Stomach (tissue), 19 donors: ENCODE measurements at places on chromosomes 5 and 9.

GRCh38 chr9:82363682-82364081 is 375.1 kb downstream of the SPATA31D1 start:
- no peak for DNase-seq

DNA sequence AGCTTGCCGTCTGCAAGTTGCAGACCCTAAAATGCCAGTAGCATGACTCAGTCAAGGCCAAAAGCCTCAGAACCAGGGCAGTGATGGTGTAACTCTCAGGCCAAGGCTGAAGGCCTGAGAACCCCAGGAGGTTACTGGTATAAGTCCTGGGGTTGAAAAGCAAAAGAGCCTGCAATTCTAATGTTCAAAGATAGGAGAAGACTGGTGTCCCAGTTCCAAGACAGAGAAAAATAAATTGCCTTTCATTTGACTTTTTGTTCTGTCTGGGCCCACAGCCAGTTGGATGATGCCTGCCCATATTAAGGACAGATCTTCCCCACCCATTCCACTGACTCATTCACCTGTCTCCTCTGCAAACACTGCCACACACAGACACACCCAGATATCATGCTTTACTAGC is 673.2 kb downstream of the CDH18 start:
- DNase-seq, result no peak

GRCh38 chr5:67133776-67134175 is 62.8 kb downstream of the CD180 start:
- DNase-seq, result peak; percentile 32

DNA sequence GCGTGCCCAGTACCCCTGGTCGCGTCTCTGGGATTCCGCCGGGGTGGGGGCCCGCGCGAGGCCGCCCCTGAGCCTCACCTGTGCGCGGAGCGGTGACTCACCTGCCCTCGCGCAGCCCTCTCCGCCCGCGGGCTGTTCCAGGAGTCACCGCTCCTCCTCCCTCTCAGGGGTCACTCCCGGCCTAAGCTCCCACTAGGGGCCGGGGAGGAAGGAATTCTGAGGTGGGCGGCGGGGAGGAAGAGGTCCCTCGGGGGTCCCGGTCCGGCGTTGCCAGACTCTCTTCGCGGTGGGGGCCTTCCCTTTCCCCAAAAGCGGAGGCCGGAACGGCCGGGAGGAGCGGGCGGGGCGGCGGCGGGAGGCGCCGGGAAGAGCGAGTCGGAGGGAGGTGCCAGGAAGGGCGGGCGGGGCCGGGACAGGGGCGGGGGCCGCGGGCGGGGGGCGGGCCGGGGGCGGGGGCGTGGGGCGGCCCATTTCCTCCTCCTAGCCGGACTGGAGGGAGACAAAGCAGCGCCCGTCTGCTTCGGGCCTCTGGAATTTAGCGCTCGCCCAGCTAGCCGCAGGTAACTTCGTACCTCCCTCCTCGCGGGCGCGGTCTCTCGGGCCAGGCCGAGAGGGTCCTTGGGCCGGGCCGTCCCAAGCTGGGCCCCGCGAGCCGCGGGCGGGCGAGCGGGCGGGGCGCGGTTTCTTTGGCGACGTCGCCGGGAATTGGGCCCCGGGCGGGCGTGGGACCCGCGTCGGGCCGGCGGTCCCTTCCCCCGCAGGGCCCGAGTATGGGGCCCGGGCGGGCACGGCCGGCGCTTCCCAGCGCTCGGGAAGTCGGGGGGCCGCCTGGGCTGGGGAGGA is at the start of gene CTNNA1:
TSS of gene CTNNA1 (plus strand) at position 475 of the 843 bp plus-strand sequence. CDS start 28,500 bp downstream, outside the sequence.
- DNase-seq, result peak; percentile 82

DNA sequence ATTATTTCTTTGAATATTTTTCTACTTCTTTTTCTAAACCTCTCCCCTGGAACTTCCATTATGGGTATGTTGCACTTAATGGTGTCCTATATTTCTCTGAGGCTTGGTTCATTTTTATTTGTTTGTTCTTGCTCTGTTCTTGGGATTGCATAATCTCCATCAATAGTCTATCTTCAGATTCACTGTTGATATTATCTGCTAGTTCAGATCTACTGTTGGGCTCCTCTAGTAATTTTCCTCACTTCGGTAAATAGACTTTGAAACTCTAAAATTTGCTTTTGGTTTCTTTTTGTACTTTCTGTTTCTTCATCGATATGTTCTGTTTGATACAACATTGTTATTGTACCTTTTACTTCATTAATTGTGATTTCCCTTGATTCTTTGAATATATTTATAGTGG is 76.3 kb downstream of the MTREX start:
- DNase-seq, result no peak

GRCh38 chr5:168885324-168886120 is 306.4 kb upstream of the PANK3 start:
- DNase-seq, result no peak

- no peak for DNase-seq
Measured at GRCh38 chr9:16675131-16675530, 195.3 kb downstream of the BNC2 start.

DNA sequence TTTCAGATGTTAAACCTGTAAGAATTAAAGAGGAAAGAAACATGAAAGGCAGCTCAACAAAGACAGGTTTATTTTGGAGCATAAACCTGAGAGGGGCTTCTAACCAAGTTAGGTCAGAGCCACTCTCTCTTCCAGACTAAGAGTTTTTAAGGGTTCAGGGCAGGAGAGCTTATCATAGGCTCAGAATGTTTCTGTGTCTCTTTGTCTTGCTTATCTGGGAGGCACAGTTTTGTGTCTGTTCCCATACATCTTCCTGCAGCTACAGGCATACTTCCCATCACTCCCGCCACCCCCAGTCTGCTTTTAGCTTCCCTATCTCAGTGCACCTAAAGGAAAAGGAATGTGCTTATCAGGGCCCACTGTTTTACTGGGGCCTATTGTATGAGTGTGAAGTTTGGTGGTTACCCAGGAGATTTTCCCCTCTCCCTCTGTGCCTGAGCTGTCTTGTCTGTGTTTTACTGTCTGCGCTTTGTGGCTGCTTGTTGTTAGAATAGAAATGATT is 21.9 kb downstream of the CD14 start:
- no peak for DNase-seq

DNA sequence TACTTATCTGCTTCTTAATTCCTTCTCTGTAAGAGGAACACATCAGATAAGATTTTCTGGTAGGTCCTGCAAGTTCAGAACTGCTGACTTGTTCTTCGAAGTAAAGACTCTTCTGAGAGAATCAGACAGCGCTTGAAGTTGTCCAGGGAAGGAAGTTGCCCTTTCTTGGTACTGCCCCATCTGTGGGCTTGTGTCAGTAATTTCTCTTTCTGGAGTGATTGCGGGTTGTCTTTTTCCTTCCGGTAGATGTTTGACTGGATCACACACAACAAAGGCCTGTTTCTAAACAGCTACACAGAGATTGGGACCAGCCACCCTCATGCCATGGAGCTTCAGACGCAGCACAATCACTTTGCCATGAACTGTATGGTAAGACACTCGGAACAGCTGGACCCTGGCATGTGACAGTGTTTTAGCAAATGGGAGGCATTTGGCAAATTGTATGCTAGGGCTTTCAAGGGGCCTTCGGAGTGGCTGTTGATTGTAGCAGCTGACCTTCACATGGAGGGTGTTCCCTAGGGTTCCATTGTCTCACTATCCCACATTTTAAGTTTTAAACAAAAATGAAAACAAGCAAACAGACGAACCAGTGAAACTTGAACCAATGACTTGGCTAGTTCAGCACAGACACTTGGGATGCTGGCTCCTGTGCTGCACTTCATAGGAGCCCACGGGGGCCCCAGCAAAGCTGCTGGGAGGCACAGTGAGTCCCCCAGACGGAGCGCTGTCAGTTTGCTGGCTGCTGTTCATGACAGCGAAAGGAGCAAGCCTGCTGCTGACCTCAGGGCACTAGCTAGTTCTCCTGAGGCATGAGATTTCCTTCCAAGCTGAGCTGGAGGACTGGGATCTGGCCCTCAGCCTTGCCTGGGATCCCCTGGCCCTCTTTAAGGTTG is 149.9 kb downstream of the TRIO start:
- DNase-seq, result no peak

DNA sequence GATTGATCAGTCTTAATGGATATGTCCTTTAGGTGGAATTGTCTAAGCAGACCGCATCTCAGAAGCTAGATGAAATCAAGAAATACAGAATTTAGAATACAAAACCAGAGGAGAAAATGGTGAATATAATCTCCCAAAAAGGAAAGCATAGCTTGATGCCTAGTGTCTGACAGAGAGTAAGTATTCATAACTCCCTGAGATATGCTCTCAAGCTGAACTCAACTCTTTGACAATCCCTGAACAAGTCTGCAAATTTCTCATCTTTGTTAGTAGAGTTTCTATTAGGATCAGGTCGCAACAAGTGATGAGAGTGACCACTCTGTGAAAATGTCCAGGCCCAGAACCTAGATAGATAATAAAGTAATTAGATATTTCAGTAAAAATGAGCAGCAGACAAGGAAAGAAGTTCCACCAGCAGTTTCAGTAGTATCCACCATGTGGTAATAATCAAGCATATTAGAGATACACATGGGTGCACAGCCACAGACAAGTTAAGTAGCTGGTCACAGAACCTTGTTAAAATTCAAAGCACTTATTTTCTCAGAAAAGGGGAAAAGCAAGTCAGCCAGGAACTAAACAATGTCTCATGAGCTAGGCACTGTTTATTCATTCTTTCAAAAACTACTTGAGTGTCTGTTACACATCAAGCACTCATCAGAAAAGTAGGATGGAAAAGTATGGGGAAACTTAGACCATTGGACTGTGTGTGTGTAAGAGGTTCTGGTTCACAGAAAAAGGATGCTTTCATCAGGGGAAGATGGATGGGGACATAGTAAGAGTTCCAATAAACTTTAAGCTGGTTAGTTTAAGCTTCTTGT is 481.5 kb upstream of the TUSC1 start:
- no peak for DNase-seq

DNA sequence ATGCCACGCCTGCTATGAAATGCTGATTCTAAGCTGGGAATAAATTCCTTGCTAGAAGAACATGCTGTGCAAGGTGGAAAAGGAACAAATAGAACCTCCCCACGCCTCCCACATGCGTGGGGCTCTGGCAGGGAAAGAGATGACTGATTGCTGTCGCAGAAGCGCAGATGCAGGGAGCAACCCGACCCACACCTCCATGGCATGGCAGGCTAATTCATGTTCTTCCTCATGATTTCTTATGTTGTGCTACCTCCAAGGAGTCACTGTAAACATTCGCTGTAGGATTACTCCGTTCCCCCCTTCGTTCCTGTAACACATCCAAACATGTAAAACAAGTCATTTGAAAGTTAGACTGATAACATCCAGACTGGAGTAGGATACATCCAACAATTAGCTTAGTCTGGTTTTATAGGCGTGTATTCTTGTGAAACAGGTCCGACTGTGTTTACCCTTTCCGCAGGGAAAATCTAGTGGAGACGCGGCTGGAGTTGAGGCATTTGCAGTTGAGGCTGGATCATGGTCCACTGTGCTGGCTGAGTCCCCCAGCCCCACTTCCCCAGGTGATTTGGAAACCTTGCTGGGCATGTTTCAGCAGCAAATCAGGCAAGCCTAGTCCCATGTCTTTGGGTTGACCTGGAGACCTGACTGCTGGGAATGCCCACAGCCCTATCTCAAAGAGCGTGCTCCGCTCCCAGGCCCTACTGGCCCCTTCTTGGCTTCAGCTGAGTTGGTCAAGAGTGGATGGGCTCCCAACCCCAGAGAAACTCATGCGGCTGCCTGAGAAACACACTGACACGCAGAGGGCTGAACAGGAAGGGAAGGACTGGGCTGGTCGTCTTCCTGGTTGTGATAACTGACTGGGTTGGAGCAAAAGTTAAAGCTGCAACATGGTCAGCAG is 24.8 kb upstream of the ANKRD33B start:
- DNase-seq, result no peak

DNA sequence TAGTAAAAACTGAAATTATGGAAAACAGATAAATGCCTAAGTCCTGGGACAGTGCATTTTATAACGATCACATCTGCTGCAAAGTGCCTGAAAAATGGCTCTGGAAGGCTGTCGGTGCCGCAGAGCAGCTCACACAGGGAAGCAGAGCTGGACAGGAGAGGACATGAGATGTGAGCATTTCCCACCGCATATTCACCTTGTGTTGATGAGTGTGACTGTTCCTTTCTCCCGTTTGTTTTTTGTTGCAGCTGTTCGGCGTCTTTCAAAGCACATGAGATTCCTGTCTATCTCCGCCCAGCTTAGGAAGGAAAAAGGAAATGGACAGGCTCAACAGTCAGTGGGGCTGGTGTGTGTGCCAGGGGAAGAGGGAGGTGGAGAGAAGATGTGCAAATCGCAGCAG is 164.9 kb upstream of the SEMA6A start:
- DNase-seq, result no peak

GRCh38 chr5:163407034-163407655 is 30.2 kb upstream of the CCNG1 start:
- DNase-seq, result no peak

GRCh38 chr9:81391457-81391825 is 297.9 kb downstream of the TLE1 start:
- no peak for DNase-seq

GRCh38 chr5:133430095-133430494 is 182.2 kb downstream of the FSTL4 start:
- no peak for DNase-seq

- DNase-seq, result peak; percentile 79
Measured at GRCh38 chr9:114551750-114552685, 35.6 kb upstream of the ATP6V1G1 start.

DNA sequence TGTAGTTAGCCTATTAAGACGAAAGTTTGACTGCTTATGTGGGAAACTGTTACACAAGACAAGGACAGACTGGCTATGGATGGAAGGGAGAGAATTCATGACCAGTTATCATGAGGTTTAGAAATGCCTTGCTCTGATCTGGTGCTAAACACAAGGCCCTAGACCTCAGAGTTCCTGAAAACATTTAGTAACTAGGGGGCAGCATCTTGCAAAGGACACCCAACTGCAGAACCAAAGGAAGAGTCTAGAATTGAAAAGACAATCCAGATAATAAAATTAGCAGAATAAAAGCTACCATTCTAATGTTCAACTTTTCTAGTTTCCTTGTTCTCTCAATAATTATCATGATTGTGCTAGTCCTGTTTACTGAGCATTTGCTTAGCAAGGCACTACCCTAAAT is 130.5 kb upstream of the GPR151 start:
- no peak for DNase-seq

GRCh38 chr9:89470224-89470839 is 27.6 kb downstream of the SEMA4D start:
- DNase-seq, result no peak

DNA sequence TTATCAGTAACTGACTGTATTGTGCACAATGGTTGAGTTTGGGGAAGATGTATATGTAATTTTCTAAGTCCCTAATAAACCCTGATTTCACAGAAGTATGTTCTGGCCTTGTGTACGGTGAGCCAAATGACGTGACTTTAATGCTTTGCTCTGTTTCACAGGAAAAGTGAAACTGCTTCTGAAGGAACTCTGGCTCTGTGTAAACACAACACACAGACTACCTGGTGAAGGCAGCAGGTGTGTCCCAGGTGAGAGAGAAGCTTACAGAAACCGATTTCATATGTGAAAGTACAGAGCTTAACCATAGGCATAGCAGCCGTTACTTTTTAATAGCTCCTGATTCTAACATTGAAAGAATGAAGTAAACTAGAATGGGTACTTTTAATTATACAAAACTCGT is 31.9 kb downstream of the ICE1 start:
- DNase-seq, result no peak
